ENCODE measurements at places on chromosomes 1 and 21.
A peak's percentile ranks its signal among the peaks of the same experiment; 100 is the strongest.

GRCh38 chr1:36530261-36530660, 47.5 kb upstream of the CSF3R start:
- DNase-seq, result no peak

DNA sequence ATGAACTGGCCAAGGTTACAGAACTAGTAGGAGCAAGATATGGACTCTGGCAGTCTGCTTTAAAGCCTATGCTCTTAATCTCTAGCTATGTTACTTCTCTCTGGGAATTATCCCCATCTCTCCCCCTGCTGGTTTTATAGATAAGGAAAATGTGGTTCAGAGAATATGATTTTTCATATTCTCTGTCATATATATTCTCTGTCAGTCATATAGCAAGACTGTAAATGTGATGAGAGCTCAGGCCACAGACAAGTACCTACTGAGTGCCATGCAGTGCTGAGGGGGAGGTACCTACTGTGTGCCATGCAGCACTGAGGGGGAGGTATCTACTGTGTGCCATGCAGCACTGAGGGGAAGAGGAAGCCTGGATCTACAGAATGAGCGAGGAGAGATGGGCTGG, 220.3 kb upstream of the FGGY start:
- DNase-seq, result no peak

- no peak for DNase-seq
Observed at GRCh38 chr1:19577036-19577435, 67.1 kb upstream of the NBL1 start.

DNA sequence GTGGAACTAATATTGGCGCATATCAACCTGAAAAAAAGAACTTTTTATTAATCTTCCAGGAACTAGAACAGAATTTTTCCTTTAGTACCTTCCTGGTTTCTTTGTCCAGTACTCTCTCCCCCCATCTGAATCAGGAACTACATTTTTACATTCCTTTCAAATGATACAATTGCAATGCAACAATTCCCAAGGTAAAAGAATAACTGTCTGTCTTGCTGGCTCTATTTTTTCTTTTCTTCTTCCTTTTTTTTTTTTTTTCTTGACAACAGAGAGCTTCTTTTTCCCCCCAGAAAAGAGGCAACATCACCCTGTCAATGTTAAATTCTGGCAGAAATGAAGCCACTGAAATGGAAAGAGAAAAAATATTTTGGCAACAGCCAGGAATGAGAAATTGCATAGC, 4.5 kb upstream of the CD101 start:
- no peak for DNase-seq

- DNase-seq, result no peak
Observed at GRCh38 chr1:156655151-156655903, 13.4 kb downstream of the BCAN start.

- DNase-seq, result no peak
Observed at GRCh38 chr21:34704119-34704518, 35.3 kb downstream of the CLIC6 start.

- DNase-seq, result no peak
Observed at GRCh38 chr1:84833194-84833593, 59.8 kb downstream of the LPAR3 start.

DNA sequence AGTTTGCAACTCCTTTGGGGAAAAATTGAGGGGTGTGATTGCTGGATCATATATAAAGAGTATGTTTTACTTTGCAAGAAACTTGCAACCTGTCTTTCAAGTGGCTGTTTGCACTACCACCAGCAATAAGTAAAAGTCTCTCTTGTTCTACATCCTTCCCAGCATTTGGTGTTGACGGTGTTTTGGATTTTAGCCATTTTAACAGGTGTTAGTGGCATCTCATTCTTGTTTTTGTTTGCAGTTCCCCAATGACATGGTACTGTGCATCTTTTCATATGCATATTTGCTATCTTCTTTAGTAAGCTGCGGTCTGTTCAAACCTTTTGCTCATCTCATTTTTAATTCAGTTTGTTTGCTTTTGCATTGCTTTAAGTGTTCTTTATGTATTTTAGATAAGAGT, 535.5 kb downstream of the LRRIQ3 start:
- no peak for DNase-seq

- no peak for DNase-seq
Observed at GRCh38 chr21:38999161-38999560, 184.1 kb downstream of the PSMG1 start.

DNA sequence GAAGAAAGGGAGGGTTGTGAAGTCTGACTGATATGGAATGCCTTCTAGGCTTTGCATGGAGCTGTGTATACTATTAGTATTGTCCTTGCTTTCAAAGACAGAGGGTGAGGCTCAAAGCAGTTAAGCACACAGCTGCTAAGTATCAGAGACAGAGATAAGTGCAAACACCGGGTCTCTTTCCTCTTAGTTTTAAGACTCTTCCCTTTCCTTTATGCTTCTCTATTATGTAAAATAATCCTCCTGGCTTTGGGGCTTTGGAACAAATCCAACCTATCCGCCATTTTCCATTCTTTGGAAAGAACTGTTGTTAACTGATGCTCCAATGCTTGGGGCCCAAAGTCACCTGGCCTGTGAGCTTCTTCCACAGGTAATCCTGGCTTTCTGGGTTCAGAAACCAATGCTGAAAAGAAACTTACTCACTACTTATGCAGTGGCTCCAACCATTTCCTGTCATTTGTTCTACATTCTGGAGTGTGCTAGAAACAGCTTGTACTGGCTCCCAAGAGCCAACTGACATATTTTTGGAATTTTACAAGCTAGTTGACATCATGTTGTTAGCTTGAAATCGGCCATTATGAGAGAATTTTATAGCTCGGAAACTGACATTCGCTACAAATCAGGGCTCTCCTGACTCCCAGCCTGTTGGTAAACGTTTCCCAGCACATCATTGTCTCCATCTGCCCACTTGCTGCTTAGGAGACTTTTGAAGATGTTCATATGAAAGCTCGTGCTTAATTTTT, 67.5 kb downstream of the DNTTIP2 start:
- DNase-seq, result no peak

DNA sequence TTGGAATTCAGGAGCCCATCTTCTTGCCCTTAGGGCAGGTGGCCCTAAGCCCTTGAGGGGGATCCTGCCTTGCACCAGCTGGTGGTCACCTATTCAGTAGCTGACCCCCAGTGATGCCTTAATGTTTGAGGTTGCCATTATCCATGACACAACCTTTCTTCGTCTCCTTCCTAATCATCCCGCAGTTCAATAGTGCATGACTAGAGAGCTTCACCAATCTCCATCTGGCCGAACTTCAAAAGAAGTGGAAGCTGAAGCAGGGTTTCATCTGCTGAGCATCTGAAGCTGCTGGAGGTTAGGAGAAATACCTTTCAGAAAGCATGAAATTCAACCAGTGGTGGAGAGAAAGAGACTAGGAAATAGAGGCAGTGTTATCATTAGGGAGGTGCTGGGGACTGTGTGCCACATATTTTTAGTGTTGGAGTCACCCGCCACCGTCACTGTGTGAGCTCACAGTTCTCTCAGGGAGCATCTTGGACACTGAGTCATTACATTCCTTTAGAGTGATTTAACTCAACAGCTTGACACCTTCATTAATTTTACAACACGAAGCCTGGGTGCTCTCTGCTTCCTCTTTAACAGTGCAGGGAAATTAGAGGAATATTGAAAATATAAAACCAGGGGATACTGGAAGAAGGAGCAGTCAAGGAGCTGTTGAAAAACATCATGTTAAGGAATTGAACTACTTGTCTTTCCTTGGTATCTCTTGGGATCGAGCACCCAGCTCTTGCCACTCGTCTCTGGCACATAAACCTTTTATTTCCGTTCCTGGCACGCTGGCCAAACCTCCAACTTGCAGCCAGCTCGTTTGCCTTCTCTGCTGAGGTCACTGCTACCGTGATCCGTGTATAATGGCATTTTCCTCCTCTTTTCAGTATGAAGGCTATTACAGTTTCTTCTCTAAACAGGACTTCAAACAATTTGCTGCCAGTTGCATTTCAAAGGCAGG, 53.6 kb downstream of the PEX14 start:
- no peak for DNase-seq

- peak; percentile 39 for DNase-seq
Observed at GRCh38 chr1:67053535-67053784, 488 bp downstream of the SLC35D1 start.

GRCh38 chr1:24235921-24236788, 49.1 kb upstream of the IFNLR1 start:
- peak; percentile 64 for DNase-seq

- no peak for DNase-seq
Observed at GRCh38 chr1:7471836-7472235, 299.3 kb upstream of the VAMP3 start.

DNA sequence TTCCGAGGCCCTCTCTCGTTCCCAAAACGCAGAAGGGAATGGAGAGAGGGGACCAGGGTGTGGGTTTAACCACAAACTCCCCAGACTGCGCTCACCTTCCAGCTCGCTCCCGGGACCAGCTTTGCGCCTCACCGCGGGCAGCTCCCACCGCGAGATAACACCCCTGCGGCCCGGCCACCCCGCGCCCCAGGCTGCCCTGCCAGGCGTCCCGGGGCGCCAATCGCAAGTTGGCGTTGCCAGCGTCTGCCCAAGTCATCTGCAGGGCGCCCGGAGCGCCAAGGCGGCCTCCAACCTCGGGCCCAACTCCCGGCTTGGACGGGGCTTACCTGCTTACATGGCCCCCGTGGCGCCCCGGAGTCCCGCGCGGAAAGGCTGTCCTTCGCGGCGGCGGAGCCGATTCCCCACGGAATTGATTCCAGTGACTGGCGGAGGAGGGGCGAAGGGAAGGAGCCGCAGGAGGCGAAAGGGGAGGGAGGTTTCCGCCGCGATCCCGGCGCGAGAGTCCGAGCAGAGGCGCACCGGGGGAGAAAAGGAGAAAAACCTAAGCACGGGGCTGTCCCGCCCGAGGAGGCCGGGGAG, 456 bp downstream of the PTPN14 start:
- DNase-seq, result peak; percentile 4

GRCh38 chr1:100292711-100293110, 26.7 kb downstream of the RTCA start:
- DNase-seq, result no peak

DNA sequence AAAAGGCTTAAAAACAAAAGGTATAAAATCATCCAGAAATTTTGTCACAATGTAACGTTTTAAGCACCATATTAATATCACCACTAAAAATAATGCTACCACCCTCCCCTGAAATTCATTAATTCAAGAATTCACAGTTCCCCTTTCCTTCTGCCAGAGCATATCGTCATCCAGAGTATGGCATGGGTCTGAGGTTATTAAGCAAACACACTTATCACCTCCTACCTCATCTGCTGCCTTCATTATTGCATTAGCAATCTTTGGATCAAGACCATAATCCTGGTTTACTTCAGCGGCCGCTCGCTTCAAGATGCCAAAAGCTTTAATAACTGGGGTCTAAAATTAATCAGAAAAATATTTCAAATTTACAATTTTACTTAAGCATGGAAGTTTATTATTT, 6.2 kb downstream of the FH start:
- no peak for DNase-seq

DNA sequence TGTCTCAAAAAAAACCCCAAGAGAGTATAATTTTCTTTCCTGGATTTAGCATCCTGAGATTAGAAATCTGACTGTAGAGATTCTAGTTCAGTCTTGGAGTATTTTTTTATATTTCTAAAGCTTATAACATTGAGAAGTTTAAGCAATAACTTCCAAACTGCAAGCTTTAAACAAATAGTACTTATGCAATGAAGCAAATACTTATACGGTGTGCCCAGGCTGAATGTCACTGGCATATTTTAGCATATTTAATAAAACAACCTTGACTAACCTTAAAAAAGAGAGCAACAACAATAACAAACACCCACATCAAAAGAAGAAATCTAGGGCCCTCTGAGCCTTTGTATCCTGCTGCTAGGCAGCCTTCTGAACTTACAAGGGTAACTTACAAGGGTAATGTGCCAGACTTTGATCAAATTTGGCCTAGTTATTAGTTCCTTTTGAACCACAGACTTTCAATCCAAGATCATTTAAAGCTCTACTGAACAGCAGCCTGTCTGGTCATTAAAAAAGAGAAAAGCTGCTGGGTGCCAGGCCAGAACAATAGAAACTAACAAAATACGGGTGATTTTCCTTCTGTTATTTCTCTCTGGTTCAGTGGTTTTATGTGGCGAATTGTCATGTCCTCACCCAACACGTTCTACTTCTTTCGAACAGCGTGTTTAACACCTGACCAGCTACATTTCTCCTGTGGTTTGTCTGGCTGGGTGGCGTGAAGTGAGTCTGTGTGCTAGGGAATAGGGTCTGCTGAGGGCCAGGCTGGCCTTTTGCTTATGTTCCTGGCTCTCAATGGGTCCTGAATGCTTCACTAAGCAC, 16.2 kb downstream of the MTOR start:
- no peak for DNase-seq

DNA sequence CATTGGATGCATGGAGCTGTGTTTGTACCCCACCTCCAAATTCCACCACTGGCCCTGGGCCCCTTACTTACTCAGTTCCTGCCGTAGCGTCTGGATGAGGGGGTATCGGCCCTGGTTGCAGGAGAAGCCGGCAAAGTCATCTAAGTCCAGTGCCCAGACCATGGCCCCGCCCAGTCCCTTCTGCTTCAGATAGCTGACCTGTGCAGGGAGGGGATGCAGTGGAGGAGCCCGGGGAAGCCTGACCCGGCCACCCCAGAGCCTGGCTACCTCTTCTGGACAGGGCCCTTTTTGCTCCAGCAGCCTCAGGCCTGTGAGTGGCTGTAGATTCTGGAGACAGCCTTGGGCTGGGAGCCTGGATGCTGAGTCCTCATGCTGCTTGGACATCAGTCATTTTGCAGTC, 11.8 kb downstream of the CHIT1 start:
- no peak for DNase-seq

DNA sequence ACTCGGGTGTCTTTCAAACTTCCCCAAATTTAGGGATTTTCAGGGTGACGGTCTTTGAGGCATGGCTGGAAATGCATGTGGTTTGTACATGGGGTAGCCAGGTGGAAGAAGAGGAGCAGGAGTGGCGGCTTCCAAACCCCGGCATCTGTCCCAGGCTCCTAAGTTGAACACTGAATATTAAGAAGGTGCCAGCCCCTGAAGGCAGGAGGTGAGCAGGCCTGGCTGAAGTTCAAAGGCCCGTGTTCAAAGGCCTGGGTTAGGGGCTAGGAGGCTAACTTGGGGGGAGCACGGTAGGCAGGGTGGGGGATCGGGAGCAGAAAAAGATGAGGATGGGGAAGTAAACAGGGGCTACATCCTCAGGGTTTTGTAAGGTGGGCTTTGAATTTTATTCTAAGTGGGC, 42.8 kb downstream of the ELK4 start:
- no peak for DNase-seq

DNA sequence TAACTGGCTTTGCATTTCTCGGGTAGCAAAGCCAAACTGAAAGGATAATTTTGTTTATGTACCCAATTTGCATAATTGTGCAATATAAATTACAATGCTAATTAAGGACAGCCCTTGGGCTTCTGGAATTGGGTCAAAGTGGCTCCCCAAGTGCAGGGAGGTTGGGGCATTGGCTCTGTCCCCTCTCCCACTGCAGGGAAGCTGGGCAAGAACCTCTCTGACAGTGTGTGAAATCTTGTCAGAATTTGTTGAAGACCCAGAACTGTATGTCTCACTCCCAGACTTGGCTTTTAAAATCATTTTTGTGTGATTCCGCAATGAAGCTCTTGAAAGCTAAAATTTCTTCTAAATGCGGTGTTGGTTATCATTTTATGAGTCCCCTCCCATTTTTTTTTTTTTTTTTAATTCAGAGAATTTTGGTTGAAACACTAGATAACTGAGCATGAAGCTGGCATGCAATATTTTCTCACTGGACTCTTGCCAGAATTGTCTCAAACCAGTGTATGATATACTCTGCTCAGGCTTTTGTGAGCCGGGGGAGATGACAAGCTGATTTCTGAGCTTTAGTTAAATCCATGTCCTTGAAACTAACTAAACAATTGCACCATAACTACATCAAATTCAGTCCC, 878.9 kb upstream of the CXADR start:
- DNase-seq, result no peak
